ENCODE measurements at places on chromosomes 7 and 10.

DNA sequence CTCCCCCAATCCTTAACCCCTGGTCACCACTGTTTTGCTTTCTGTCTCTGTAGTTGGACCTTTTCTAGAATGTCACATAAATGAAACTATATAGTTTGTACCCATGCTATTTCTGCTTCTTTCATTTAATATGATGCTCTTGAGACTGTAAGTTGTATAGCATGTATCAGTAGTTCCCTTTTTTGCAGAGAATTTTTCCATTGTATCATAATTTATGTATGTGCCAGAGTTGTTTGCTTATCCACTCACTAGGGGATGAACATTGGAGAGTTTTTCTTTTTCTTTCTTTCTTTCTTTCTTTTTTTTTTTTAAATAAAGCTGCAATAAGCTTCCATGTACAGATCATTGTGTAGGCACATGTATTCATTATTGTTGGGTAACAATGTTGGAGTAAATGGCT is 544.8 kb downstream of the CNTNAP2 start:
- no peak for DNase-seq

GRCh38 chr7:3117488-3118231 is 74.0 kb upstream of the CARD11 start:
- no peak for DNase-seq

GRCh38 chr10:9230625-9231024 is 1176.1 kb downstream of the GATA3 start:
- no peak for DNase-seq

DNA sequence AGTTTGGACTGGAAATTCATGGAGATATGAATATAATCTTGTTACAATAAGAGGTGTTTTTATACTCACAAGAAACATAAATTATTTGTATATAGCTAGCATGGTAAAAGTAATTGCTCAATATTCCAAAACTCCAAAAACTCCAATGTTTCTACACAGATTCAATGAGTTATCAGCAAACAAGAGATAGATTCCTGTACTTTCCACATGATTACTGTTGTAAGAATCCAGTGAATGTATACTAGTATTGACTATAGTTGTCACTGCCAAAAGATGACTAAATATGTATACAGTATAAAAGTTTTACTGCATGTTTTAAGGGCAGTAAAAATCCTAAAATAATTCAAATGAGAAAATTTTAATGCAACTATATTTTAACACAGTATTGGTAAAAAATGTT is 10.7 kb downstream of the ATOH7 start:
- no peak for DNase-seq

- DNase-seq, result no peak
Observed at GRCh38 chr7:98719396-98719795, 102.3 kb downstream of the NPTX2 start.
